ENCODE measurements at places on chromosomes 16 and 17. TPM values are rescaled to one million over a fixed set of nuclear protein-coding genes. Genes with fewer than 3 reads are reported as not detected.

HLF gene
- total RNA-seq = 8.8 TPM

CDT1 gene
- total RNA-seq = 3.3 TPM

NOTUM gene
- 0.85 TPM for total RNA-seq

KRT36 gene
- 0.27 TPM for total RNA-seq

CDH13 gene
- 0.79 TPM for total RNA-seq

C17orf67 gene
- total RNA-seq = 3.1 TPM

C16orf96 gene
- total RNA-seq = 0.17 TPM

ENPP7 gene
- not detected for total RNA-seq

TBC1D28 gene
- not detected for total RNA-seq

SLC13A2 gene
- not detected for total RNA-seq

PABPN1L gene
- 0.72 TPM for total RNA-seq

CHCT1 gene
- total RNA-seq = not detected

RPH3AL gene
- 45.6 TPM for total RNA-seq

CFAP52 gene
- not detected for total RNA-seq

GRAPL gene
- total RNA-seq = 66.6 TPM

NPIPA8 gene
- total RNA-seq = not detected

FMNL1 gene
- total RNA-seq = 113 TPM

RDM1 gene
- not detected for total RNA-seq

TRPV3 gene
- 1.4 TPM for total RNA-seq

IL32 gene
- 414 TPM for total RNA-seq

ASGR1 gene
- total RNA-seq = 7.2 TPM

EVPLL gene
- not detected for total RNA-seq

Measured in spleen (tissue), 13 donors.